ENCODE measurements at places on chromosomes 5 and 9. TPM values are rescaled to one million over a fixed set of nuclear protein-coding genes. Genes with fewer than 3 reads are reported as not detected.

DNA sequence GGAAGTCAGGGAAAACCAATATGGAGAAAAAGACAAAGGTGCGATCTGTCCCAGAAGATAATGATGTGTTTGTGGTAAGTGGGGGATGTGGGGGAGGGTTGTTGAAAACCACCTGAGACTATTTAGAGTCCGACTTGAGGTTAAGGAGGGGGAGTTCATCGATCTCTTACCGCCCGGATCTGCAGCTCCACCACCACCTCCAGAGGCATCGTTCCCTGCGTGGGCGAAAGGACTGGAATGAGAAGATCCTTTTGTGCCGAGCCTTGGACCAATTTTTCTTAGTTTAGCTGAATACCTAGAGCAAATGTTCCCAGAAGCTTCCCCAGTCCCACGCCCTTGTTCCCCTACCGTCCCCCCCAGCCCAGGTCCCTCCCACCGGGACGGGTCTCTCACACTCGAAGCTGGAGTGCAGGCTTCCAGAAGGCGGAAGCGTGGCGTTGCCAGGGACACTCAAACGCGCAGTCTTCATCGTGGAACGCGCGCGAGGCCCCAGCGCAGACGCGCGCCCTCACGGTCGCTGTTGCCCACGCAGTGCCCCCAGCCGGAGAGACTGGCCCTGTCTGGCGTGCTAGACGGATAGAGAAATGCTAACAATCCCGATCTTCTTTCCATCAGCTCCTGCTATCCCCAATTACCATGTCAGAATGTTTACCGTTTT, at the start of gene SPATA6L:
SPATA6L (minus strand) TSS at position 439 of the 658 bp plus-strand sequence; CDS start at position 209, 230 bp downstream.
- DNase-seq, result no peak

GRCh38 chr5:138336952-138337684, 948 bp upstream of the FAM53C start:
- DNase-seq, result peak; percentile 81

DNA sequence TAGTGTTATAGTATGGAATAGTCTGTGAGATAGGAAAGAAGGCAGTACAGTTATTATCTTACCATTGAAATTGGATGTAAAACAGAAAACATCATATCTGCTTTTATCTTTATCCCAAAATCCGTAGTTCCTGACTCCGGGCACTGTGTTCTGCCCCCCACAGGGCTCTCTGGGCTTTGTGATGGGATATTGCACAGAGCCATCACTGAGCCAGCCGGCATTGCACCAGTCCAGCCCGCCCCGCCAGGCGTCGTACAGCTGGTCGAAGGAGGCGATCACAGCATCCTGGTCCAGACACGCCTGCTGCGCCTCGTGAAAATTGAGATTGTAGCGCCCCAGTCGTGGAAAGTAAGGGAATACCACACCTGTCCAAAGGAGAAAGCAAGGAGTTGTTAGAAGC, 76.4 kb downstream of the HAPLN1 start:
- no peak for DNase-seq

- DNase-seq, result no peak
Measured at GRCh38 chr9:14300040-14300439, 13.9 kb downstream of the NFIB start.

DNA sequence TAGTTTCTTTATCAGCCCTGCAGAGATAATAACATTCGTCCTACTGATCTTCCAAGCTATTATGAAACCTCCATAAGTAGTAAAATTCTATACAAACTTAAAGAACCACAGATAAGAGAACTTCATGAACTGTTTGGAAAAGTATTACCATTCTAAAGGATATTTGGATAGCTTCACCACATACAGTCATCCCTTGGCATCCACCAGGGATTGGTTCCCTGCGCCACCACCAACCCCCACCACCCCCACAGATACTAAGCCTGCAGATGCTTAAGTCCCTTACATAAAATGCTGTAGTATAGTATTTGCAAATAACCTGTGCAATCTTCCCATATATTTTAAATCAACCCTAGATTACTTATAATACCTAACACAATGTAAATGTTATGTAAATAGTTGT, 61.4 kb upstream of the SHISAL2B start:
- no peak for DNase-seq

DNA sequence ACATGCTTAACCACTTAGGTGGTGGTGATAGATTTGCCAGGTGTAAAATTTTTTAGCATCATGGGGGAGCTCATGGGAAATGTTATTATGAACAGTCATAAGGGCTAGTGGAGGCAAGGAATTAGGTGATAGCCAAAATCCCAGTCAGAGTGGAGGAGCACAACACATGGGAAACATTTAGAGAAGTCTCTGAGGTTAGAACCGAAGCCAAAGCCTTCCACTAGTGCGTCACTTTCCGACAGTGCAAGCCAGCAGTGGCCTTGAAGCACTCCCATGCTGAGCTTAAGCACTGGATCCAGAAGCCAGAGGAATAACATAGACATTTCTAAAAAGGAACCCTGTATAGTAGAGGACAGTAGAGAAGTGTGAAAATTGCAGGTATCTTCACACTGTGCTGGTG, 101.5 kb upstream of the SNX2 start:
- DNase-seq, result no peak

DNA sequence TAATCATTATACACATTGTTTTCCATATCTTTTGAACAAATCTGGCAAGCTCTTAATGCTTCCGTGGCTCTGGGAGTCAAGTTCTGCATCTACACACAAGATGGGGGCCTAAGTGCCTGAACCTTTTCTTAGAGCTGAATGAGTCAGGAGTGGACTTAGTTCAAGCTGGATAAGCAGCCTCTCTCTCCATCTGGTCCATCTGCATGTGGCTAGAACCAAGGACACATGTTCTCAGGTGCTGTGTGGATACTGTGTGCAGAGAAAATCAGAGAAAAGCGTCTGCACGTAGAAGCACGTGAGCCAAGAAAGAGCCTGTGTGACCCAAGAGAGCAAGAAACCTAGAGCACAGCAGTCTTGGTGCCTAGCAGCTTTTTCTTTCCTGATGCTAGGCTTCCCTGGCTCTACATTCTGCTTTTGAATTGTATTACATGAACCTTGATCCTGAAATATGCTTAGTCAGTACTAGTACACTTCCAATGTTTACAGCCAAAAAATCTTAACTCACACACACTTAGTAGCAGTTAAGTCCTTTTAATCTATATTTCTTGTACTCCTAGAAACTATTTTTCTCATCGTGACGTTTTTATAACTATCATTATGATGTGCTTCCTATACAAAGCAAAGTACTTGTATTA, 1798.9 kb downstream of the MAT2B start:
- no peak for DNase-seq

DNA sequence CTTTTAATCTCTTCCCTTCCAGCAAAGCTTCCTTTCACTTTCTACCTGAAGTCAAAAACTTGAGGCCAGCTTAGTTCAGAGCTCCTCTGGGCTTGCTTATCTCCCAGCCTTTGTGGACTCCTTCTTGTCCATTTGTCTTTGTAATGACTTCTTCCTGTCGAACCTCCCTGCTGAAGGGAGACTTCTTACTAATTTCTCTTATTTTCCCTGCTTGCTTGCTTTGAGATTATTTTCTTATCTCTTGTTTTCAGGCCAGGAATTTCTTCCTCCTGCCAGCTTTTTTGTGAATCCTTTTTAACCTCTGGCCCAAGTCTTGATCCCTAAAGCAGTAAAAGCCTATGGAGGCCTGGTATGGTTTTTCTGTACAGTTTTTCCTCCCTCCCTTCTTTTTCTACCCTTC, 46.8 kb upstream of the DHFR start:
- DNase-seq, result no peak

DNA sequence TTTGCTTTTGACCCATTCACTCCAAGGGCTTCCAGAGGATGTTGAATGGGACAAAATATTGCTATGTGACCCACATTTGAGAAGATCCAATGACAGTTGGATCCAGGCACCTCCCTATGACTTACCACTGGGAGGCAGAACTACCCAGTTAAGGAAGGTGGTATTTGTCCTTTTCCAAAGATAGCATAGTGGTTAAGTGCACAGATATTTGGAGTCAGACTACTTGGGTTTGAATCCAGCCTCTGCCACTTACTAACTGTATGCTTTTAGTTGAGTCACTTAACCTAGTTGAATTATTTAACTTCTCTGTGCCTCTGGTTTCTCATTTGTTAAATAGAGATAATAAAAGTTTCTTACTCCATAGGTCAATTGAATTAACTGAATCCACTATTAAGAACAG, 74.5 kb upstream of the PALM2AKAP2 start:
- peak; percentile 32 for DNase-seq

- no peak for DNase-seq
Measured at GRCh38 chr5:142063376-142063775, 45.2 kb upstream of the NDFIP1 start.

- no peak for DNase-seq
Measured at GRCh38 chr5:816176-816575, 31.6 kb upstream of the ZDHHC11B start.

- no peak for DNase-seq
Measured at GRCh38 chr9:125694478-125694877, 12.5 kb downstream of the MAPKAP1 start.

DNA sequence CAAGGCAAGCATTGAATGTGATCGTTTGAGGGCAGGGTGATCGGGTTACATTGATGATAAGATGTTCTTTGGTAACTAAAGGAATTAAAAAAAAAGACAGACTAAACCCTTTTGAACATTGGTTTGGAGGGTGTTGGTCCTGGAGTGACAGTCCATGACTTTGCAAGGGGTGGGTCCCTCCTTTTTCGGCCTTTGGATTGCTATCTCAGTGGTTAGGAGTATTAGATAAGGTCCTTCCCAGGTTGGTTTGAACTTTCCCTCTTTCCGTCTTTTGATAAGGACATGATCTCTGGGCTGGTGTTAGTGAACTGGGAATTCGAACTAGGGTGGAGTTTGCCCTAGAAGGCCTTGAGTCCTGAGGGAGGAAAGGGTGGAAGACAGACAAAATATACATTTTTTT, 5.4 kb upstream of the ABO start:
- DNase-seq, result no peak

- no peak for DNase-seq
Measured at GRCh38 chr9:132216861-132217619, 55.2 kb downstream of the NTNG2 start.

DNA sequence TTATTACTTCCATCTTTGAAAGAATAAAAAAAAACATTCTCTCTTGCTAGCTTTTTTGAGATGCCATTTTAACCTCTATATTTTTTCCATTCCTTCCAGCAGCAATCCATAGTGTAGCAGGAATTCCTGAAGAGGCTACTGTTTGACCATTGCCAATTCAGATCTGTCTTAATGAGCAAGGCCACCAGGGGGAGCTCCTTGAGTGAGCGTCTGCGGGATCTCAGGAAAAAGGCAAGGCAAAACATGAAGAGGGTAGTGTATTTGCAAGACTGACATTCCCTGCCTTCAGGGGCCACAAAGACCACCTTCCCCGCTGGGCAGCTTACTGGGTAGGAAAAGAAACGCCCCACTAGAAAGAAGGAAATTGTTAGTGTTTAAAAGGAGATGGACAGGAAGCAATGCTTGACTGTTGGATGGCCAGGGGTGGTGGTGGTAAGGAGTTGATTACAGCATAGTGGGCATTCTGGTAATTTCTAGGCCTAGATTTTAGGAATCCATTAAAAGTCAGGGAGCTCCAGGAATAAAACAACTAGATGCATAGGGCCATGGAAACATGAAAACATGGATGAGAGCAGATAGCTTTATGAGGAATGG, 206.6 kb upstream of the HAPLN1 start:
- peak; percentile 57 for DNase-seq

DNA sequence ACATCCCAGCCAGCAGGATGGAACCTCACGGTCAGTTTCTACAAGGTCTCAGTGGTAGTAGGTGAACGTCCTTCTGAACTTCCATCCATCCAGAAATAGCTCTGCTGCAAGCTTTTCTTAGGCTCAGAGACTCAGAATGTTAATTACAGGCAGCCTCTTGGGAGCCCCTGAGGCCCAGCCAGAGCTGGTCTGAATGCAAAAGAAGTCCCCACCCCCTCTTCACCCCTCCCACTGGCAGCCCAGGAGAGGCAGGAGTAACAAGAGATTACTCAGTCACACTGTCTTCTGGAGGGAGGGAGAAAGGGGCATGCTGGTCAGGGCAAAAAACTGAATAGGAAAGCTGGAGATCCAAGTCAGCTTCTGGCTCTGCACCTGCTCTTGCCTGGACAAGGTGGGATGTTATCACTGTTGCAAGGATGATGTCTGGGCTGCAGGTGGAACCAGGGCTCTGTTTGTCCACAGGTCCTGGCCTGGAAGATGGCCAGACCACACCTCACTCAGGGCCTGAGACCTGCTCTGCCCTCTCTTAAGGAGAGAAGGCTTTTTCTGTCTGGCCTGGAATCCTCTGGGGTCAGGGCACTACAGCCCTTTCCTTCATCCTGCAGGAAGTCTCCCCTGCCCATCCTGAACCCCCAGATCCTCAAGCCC, 9.1 kb downstream of the ENHO start:
- no peak for DNase-seq

- DNase-seq, result no peak
Measured at GRCh38 chr9:76732341-76732958, 31.8 kb upstream of the PCA3 start.

DNA sequence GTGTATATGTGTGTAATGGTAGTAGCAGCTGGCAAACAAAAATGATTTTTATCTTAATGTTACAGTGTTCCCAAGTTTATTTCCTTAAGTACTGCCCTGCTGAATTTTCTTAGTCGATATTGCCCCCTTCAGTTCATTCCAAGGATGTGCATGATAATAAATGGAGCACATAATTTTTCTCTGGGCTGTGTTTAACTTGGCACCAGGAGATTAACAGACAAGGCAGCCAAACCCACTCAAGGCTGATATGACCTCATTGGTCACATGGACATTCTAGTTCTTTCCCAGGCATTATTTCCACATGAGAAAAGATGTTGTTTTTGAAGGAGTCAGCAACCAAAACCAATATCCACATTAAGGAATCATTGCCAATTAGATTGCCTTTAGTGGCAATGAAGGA, 61.8 kb downstream of the COX7C start:
- DNase-seq, result peak; percentile 55

- DNase-seq, result no peak
Measured at GRCh38 chr9:117387422-117387821, 27.4 kb downstream of the ASTN2 start.

DNA sequence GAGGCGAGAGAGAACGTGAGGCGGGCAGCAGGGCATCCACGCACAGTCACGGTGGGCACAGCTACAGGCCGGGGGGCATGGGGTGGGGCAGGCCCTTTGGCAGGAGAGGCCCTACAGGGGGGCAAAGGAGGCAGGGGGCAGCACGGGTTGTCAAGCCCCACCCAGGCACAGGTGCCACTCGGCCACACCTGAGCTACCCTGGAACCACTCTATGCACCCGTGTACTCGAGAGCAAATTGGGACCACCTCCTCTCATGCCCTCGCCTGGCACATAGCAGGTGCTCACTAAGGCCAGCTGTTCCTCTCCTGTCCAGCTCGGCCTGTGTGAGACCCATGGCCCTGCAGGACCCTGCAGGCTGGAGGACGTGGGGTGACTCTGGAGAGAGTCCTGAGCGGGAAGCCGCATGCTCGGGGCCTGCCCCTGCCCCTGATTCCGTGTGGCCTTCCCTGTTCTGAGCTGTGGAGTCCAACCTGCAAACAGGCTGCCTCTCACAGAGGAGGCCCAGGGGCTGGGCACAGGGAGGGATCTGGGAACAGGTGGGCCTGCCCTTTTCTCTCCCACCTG, 31.4 kb upstream of the SARDH start:
- DNase-seq, result no peak

The PHF19 gene
- total RNA-seq, result 74.0 TPM

The NRG2 gene
- total RNA-seq, result 0.91 TPM

The C1QTNF3 gene
- 2.6 TPM for total RNA-seq

The HSPB3 gene
- total RNA-seq, result not detected

The ADAMTS12 gene
- 0.05 TPM for total RNA-seq

The FAM13B gene
- 13.6 TPM for total RNA-seq

The CNTFR gene
- not detected for total RNA-seq

The INPP5E gene
- 23.8 TPM for total RNA-seq

The ITGA2 gene
- 36.6 TPM for total RNA-seq
